Endothelial cell (in vitro differentiated cells): ENCODE measurements at places on chromosomes 5 and 9. TPM values are rescaled to one million over a fixed set of nuclear protein-coding genes. Genes with fewer than 3 reads are reported as not detected.
A peak's percentile ranks its signal among the peaks of the same experiment; 100 is the strongest.

DNA sequence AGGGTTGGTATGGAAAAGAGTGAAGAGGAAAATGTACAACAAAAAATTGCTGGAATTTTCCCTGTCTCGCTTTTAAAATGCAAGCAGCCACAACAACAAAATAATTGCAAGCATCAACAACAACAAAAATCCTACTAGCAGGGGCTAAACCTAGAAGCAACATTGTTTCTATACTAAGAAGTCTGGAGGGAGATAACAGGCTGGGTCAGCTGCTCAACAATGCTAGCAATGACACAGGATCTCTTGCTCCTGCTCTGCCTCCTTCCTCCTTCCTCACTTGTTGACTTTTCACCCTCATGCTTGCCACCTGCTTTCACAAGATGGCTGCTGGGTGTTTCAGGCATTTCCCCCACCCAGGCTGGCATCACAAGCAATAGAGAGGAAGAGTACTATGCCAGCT lies 7.6 kb upstream of the AOPEP start:
- no peak for DNase-seq
- H3K4me1 ChIP-seq, result peaks cover 18% of the 10 kb centered on the region
- H3K36me3 ChIP-seq, result peaks cover 3% of the 10 kb centered on the region
- peak overlapping the region; percentile 54 for H3K27ac ChIP-seq
- no peaks in the 10 kb centered on the region for H3K27me3 ChIP-seq

GRCh38 chr5:52981507-52981906 lies 7.6 kb upstream of the ITGA2 start:
- H3K27me3 ChIP-seq, result no peaks in the 10 kb centered on the region
- H3K4me3 ChIP-seq, result no peak overlapping the region
- H3K36me3 ChIP-seq, result peaks cover 12% of the 10 kb centered on the region
- no peak overlapping the region for H3K27ac ChIP-seq
- no peak for DNase-seq

Gene SPAG8
- total RNA-seq, result 0.59 TPM

Gene ZNF354C
- total RNA-seq, result 6.0 TPM

Gene CARD6
- 3.7 TPM for total RNA-seq

DNA sequence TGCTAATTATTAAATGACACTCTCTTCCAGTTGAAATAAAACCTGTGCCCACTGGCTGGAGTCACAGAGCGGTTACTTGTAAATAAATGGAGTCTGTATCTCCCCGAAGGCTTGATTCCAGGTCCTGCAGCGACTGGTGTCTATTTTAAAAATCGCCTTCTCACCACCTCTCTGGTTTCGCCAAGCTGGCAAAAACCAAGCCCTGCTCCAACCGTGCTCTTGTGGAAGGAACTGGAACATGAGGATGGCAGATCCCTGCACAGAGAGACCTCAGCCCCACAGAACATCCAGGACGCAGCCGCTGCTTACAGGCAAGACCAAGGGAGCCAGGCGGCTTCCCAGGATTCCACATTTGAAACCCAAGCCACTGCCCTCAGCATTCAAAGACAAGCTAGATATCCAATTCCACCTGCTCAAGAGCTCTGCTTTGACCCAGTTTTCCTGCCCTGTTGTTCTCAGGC lies 15.0 kb downstream of the SEMA4D start:
- H3K36me3 ChIP-seq, result no peaks in the 10 kb centered on the region
- no peak overlapping the region for H3K4me3 ChIP-seq
- peaks cover 20% of the 10 kb centered on the region for H3K4me1 ChIP-seq
- H3K27me3 ChIP-seq, result peaks cover 6% of the 10 kb centered on the region
- H3K27ac ChIP-seq, result no peak overlapping the region

GRCh38 chr5:168870910-168871309 lies 291.7 kb upstream of the PANK3 start:
- H3K36me3 ChIP-seq, result no peaks in the 10 kb centered on the region
- H3K4me3 ChIP-seq, result no peak overlapping the region
- peaks cover 6% of the 10 kb centered on the region for H3K4me1 ChIP-seq

DNA sequence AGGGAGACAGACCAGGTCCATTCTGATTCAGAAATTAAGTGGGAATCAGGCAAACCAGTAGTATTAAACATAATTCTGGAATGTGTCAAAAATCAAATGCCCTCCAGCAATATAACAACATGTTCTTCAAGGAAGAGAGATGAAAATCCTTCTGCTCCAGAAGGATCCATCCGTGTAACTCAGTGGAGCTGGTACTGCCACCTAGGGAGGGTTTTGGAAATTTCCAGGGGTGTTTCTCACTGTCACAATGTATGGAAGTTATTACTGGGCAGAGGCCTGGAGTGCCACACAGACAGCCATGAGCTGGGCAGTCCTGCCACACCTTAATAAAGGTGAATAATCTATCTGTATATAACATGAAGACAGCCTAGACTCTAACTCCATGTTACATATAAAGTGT lies 87.5 kb downstream of the TTLL11 start:
- H3K27ac ChIP-seq, result no peak overlapping the region
- peak; percentile 50 for DNase-seq
- no peak overlapping the region for H3K4me3 ChIP-seq

DNA sequence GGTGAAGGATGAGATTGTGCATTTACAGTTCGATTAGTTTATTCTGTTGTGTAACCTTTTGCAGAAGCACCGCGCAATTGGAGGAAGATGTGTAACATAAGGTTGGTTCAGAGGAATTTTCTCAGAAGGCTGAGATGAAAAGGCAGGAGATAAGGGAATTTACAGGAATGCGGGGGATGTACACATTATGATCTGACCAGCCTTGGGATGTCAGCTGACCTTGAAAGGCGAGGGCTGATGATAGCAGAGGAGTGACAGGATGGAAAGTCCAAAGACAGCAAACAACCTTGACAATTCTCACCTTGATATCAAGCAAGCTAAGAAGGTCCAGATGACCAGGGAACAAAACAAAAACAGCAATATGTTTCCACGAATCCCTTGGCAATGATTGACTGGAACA lies 88.8 kb downstream of the OTULIN start:
- no peak overlapping the region for H3K4me3 ChIP-seq
- peaks cover 14% of the 10 kb centered on the region for H3K36me3 ChIP-seq
- no peak overlapping the region for H3K27ac ChIP-seq
- no peak for DNase-seq

DNA sequence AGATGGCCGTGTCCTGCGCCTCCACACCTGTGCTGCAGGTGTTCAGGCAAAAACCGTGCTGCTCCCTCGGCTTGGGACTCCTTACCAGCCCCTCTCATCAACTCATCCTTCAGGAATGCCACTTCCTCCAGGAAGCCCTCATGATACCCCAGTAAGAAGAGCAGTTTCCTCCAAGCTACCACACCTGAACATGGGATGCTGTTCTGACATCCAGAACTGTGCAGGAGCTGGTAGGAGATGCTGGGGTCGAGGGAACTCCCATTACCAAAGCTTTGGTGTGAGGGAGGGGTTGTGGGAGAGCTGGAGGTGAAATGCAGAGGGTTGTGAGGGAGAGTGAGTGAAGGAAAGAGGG lies 18.9 kb downstream of the CARD19 start:
- H3K4me3 ChIP-seq, result no peak overlapping the region
- H3K36me3 ChIP-seq, result peaks cover 3% of the 10 kb centered on the region
- H3K27me3 ChIP-seq, result peaks cover 5% of the 10 kb centered on the region

GRCh38 chr5:12175914-12176585 lies 271.8 kb upstream of the CTNND2 start:
- H3K36me3 ChIP-seq, result no peaks in the 10 kb centered on the region
- no peaks in the 10 kb centered on the region for H3K4me1 ChIP-seq
- H3K27ac ChIP-seq, result no peak overlapping the region

GRCh38 chr9:4197548-4197947 lies 102.3 kb downstream of the GLIS3 start:
- no peaks in the 10 kb centered on the region for H3K4me1 ChIP-seq
- H3K36me3 ChIP-seq, result peaks cover 10% of the 10 kb centered on the region
- H3K4me3 ChIP-seq, result no peak overlapping the region
- peaks cover 2% of the 10 kb centered on the region for H3K27me3 ChIP-seq

GRCh38 chr9:120478208-120478607 lies 101.8 kb downstream of the CDK5RAP2 start:
- no peak for DNase-seq
- H3K4me1 ChIP-seq, result peaks cover 35% of the 10 kb centered on the region
- H3K27me3 ChIP-seq, result peaks cover 4% of the 10 kb centered on the region
- H3K36me3 ChIP-seq, result peaks cover 7% of the 10 kb centered on the region

- H3K27ac ChIP-seq, result no peak overlapping the region
- no peak overlapping the region for H3K4me3 ChIP-seq
- H3K4me1 ChIP-seq, result peaks cover 21% of the 10 kb centered on the region
- no peak for DNase-seq
- H3K36me3 ChIP-seq, result peaks cover 3% of the 10 kb centered on the region
These were observed 31.2 kb upstream of the TLE1 start for GRCh38 chr9:81720450-81721086.

- H3K4me1 ChIP-seq, result peaks cover 9% of the 10 kb centered on the region
- no peak overlapping the region for H3K27ac ChIP-seq
- DNase-seq, result no peak
- H3K36me3 ChIP-seq, result no peaks in the 10 kb centered on the region
- no peak overlapping the region for H3K4me3 ChIP-seq
- H3K27me3 ChIP-seq, result no peaks in the 10 kb centered on the region
These were observed 68.7 kb downstream of the ACTL7B start for GRCh38 chr9:108786901-108787689.

DNA sequence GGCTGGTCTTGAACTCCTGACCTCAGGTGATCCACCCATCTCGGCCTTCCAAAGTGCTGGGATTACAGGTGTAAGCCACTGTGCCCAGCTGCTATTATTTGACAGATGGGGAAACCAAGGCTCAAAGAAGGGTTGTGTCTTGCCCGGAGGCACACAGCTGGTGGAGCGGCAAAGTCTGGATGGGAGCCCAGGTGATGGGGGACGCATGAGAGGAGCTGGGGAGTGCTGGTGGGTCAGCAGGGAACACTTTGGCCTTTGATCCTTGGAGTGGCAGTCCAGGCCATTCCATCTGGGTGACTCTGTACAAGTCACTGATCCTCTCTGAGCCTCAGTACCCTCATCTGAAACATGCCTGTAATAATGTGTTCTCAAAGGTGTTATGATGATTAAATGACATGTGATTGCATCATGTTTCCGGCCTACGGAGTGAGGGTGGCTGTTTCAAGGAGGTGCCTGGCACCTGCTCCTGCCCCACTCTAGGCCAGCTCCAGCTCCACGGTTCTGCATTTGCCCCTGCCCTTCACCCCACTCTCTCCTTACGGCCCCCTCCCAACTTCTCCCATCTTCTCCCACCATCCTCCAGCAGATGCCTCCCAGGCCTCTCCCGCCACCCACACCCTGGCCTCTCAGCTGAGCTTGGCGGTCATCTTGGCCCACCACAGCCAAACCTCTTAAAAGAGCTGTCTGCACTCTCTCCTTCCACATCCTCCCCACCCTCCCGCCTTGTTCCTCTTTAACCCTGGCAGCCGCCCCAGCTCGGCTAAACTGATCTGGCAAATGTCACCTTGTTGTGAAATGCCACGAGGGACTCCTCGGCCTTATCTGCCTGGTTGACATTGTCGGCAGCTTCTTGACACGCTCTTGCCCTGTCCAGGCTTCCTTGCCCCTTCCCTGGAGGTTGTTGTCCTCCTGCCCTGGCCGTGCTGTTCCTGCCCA lies 5.5 kb upstream of the DBN1 start:
- peaks cover 26% of the 10 kb centered on the region for H3K36me3 ChIP-seq
- peak overlapping the region; percentile 74 for H3K4me3 ChIP-seq
- H3K27me3 ChIP-seq, result peaks cover 31% of the 10 kb centered on the region
- H3K4me1 ChIP-seq, result peaks cover 27% of the 10 kb centered on the region
- DNase-seq, result no peak

Gene POLK
- total RNA-seq, result 19.3 TPM

Gene ELP1
- total RNA-seq, result 23.2 TPM

Gene CCDC183
- 1.2 TPM for total RNA-seq

- peaks cover 4% of the 10 kb centered on the region for H3K36me3 ChIP-seq
- no peak for DNase-seq
- H3K4me1 ChIP-seq, result no peaks in the 10 kb centered on the region
- no peak overlapping the region for H3K27ac ChIP-seq
- peaks cover 2% of the 10 kb centered on the region for H3K27me3 ChIP-seq
These were observed 82.1 kb downstream of the CYFIP2 start for GRCh38 chr5:157348049-157348400.

Gene NRG2
- not detected for total RNA-seq

GRCh38 chr9:125240649-125240999 lies 519 bp downstream of the HSPA5 start:
- H3K4me1 ChIP-seq, result peaks cover 49% of the 10 kb centered on the region
- H3K36me3 ChIP-seq, result peaks cover 43% of the 10 kb centered on the region
- peak overlapping the region; percentile 98 for H3K4me3 ChIP-seq
- H3K27me3 ChIP-seq, result peaks cover 17% of the 10 kb centered on the region

- H3K4me1 ChIP-seq, result peaks cover 34% of the 10 kb centered on the region
- H3K27ac ChIP-seq, result peak overlapping the region; percentile 17
- no peak for DNase-seq
- H3K36me3 ChIP-seq, result peaks cover 4% of the 10 kb centered on the region
These were observed 202.5 kb upstream of the GAS1 start for GRCh38 chr9:87149799-87150198.

Gene INSL4
- not detected for total RNA-seq

GRCh38 chr5:30267026-30267425 lies 926.5 kb upstream of the CDH6 start:
- no peaks in the 10 kb centered on the region for H3K36me3 ChIP-seq
- H3K4me1 ChIP-seq, result no peaks in the 10 kb centered on the region
- H3K27me3 ChIP-seq, result peaks cover 1% of the 10 kb centered on the region
- no peak for DNase-seq
- H3K4me3 ChIP-seq, result no peak overlapping the region

DNA sequence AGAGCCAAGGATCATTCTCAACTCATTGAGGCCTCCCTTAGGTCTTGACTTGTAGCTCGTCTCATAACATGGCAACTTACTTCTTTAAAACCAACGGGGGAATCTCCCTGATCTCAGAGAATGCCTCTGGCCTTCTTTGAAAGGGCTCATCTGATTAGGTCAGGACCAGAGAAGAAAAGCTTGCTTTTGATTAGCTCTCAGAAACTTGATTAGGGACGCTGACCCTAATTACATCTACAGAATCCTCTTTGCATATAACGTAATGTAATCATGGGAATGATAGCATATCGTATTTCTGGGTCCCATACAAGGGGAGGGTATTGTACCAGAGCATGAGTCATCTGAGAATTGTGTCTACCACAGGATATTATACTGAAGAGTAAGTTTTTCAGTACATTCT lies 125.1 kb upstream of the SH3GL2 start:
- H3K27me3 ChIP-seq, result no peaks in the 10 kb centered on the region
- H3K27ac ChIP-seq, result no peak overlapping the region
- H3K36me3 ChIP-seq, result no peaks in the 10 kb centered on the region
- no peak for DNase-seq
- peaks cover 9% of the 10 kb centered on the region for H3K4me1 ChIP-seq

GRCh38 chr9:4559261-4560182 lies 69.3 kb downstream of the SLC1A1 start:
- H3K36me3 ChIP-seq, result peaks cover 5% of the 10 kb centered on the region
- DNase-seq, result no peak
- no peak overlapping the region for H3K4me3 ChIP-seq
- no peaks in the 10 kb centered on the region for H3K27me3 ChIP-seq
- no peak overlapping the region for H3K27ac ChIP-seq

GRCh38 chr9:108196332-108197007 lies 659.3 kb downstream of the ACTL7B start:
- no peak overlapping the region for H3K4me3 ChIP-seq
- no peaks in the 10 kb centered on the region for H3K36me3 ChIP-seq
- H3K4me1 ChIP-seq, result no peaks in the 10 kb centered on the region

Gene LCNL1
- not detected for total RNA-seq

Gene SPINK6
- total RNA-seq, result not detected

Gene ABLIM3
- 3.6 TPM for total RNA-seq
